ENCODE measurements at places on chromosomes 2 and 18.

GRCh38 chr18:48698707-48699106 lies 159.9 kb downstream of the CTIF start:
- DNase-seq = no peak

DNA sequence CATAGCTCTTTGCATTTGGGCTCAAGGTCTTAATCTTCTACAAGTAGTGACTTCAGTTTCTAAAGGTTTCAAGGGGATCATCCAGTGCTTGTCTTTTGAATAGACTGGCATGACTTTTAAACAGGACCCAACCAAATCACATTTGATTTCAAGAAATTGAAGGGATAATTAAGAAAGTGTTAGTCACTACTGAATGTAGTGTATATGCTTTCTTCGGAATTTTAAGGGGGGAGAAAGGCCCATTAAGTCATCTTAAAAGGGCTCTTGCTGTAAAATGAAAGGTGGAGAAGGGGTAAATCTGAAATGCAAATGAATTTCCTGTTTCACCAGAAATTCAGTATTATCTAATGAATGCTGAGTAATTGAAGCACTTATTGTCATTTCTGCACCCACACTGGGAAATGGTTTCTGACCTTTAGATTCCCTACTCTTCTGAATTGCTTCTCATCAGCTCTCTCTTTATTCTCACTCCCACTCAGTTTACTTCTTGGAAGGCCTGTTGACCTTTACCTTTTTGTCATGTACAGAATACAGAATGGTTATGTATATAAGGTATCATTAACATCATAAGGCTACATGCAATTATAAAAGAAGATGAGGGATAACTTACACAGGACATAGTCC lies 241.4 kb downstream of the SLC8A1 start:
- DNase-seq = no peak

DNA sequence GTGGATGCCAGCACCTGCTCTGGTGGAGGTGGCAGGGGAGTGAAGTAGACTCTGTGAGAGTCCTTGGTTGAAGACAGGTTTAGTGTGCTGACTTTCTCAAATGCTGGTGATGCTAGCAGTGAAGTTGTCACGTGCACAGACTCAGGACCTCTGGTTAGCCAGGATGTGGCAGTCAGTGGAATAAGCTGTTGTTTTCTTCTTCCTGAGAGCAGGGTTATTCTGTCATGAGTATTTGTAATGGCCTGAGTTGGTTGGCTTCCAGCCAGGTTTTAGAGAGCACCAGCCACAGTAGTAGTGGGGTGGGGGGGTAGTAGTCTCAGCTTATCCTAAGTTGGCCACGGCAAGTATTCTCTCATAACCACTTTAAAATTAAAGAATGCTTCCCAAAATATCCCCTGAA lies 238.5 kb upstream of the FBXO11 start:
- peak; percentile 55 for DNase-seq

GRCh38 chr18:65606551-65607130 lies 144.2 kb upstream of the CDH7 start:
- DNase-seq = peak; percentile 0

- no peak for DNase-seq
These were observed 47.6 kb downstream of the ODC1 start for GRCh38 chr2:10400568-10400977.

GRCh38 chr2:98263362-98263761 lies 82.9 kb upstream of the CNGA3 start:
- DNase-seq = no peak

- no peak for DNase-seq
These were observed 41.6 kb downstream of the HS6ST1 start for GRCh38 chr2:128276878-128277675.

DNA sequence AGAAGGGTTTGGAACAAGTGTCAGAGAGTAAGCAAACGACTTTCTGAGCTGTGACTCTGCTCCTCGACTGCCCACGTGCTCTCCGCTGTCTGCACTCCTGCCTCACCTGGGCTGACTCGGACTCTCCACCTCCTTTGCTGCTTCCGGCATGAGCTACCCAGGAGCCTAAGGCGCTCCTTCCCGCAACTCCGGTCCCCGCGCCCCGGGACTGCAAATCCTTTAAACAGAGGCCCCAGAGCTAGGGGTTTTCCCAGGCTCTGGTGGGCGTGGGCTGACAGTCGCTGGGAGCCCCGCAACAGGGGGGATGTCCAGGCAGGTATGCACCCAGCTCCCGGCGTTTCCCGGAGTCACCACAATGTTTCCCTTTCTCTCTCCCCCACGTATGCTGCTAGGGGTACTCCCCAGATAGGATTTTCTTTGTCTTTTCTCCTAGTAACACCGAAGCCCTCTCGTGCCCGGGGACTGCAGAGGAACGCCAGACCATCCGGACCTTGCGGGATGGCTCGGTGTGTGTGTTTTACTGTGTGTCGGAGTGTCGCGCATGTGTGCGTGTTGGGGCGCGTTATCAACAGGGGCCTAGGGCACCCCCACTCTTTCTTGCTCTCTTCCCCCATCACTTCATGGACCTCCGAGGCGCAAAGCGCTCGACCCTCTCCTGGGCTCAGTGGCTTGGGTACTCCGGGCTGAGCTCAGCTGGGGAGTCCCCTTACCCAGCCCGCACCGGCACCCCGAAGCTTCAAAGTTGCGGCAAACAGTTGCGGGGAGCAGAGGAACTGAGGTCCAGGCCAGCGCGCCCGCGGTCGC lies 691 bp upstream of the THSD7B start:
- DNase-seq = no peak

DNA sequence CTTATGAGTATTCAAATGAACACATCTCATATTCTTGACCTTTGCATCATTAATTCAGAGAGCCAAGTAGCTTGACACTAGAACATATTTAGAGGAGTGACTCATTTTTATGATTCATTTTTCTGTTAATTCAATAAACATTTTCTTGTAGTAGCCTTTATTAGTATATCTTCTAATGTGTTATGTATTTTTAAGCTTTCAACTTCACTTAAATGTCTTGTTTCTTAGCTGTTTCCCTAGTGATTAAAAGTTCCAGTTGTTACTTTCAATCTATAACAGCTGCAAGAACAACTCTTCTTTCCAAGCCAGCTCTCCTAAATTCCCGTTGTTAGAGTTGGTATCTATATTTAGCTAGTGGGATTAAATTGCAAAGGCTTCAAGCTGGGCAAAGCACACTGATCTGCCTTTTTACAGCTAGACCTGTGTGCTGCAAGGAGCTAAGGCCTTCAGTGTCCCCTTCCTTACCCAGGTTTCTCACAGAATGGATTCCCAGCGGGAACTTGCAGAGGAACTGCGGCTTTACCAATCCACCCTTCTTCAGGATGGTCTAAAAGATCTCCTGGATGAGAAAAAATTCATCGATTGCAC lies at the start of gene KLHL41:
Gene KLHL41, plus strand, starts transcription at position 405 of the 588 bp plus-strand sequence. Its CDS starts 77 bp downstream, at position 482.
- peak; percentile 73 for DNase-seq

GRCh38 chr2:37414470-37414949 lies 70.1 kb downstream of the QPCT start:
- peak; percentile 89 for DNase-seq

- no peak for DNase-seq
These were observed 179.0 kb upstream of the HAAO start for GRCh38 chr2:42971381-42971780.

DNA sequence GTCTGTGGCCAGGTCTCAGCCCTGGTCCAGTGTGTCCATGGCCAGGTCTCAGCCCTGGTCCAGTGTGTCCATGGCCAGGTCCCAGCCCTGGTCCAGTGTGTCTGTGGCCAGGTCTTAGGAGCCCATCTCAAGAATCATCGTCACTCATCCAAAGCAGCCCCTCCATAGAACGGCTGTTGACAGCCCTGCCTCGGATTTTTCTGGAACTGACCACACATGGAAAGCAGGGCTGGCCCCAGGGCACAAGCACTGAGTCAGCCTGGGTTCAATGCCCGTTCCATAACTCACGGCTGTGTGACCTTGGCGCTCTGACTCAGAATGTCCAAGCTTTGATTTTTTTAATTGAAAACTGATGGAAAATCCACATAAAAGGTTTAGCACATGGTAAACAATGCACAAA lies 59.9 kb upstream of the SNTG2 start:
- DNase-seq = no peak

- no peak for DNase-seq
These were observed 13.3 kb upstream of the ATP8B1 start for GRCh38 chr18:57816208-57816954.

- DNase-seq = peak; percentile 18
These were observed 52.9 kb downstream of the CABLES1 start for GRCh38 chr18:23188068-23188760.

DNA sequence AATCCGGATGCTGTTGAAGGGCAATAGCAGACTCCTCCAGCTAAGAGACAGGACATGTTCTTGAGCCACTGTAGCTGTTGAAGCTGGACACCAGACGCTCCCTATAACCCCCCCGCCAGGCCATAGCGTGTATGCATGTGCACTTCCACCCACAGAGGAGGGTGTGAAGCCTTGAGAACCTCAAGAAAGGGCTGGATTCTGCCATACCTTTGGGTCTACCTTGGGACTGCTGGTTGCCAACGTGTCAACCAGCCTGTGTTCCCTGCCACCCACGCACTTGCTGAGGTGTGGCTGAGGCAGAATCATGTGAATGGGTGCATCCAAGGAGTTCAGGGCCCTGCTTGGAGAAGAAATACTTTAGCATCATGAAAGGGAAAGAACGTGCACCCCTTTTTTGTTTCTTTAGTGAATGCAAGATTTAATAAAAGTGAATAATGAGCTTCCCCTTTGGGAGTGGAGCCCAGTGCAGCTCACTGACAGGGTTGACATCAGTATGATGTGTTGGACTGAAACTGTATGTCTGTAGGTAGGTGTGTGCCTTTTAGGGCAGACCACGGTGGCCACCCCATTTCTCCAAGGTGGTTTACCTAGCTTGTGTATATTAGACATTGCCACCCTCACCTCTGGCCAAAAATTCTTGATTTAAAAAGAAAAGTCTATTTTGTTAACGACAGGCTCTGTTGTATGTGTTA lies 198.3 kb downstream of the MGAT5 start:
- DNase-seq = no peak

GRCh38 chr18:24465486-24465885 lies 5.0 kb downstream of the HRH4 start:
- no peak for DNase-seq

DNA sequence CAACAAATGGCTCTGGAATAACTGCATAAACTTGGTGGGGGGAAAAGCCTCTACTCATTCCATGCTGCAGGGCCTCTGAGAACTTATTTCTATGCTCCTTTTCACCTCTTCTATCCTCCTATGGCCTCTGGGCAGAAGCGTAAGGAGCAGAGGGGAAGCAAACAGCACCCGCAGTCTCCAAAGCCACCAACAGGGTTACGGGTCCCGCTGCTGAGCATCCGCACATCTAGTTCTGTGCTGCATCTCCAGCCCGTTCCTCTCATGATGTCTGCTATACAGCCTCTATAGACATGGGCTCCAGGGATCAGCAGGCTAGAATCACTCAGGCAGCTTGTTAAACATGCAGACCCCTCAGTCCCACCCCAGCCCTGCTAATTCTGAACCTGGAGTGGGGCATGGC lies 25.9 kb downstream of the PSTPIP2 start:
- DNase-seq = no peak

DNA sequence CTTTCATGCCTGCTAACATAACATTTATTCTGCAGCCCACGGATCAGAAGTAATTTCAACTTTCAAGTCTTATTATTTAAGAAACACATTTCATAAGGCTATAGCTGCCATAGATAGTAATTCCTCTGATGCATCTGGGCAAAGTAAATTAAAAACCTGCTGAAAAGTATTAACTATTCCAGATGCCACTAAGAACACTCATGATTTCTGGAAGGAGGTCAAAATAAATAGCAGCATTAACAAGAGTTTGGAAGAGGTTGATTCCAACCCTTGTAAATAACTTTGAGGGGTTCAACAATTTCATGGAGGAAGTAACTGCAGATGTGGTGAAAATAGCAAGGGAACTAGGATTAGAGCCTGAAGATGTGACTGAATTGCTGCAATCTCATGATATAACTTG lies 77.6 kb downstream of the CCDC148 start:
- DNase-seq = no peak

- peak; percentile 28 for DNase-seq
These were observed 904.7 kb upstream of the ACVR2A start for GRCh38 chr2:146939991-146940685.

GRCh38 chr18:23986600-23987359 lies 27.8 kb upstream of the TTC39C start:
- DNase-seq = no peak

GRCh38 chr2:43889416-43889815 lies 50.6 kb downstream of the ABCG8 start:
- DNase-seq = no peak

GRCh38 chr2:186031229-186031628 lies 292.6 kb downstream of the FSIP2 start:
- DNase-seq = no peak
